Camera-type eye (tissue), 1 donor: ENCODE measurements at places on chromosomes 7 and 10. TPM values are rescaled to one million over a fixed set of nuclear protein-coding genes. Genes with fewer than 3 reads are reported as not detected.

CYP2C19 gene
- total RNA-seq = not detected

ZFAND4 gene
- total RNA-seq = 33.2 TPM

ZNF32 gene
- 51.3 TPM for total RNA-seq

SEC24C gene
- 60.9 TPM for total RNA-seq
